ENCODE measurements at places on chromosomes 1 and 21.
A peak's percentile ranks its signal among the peaks of the same experiment; 100 is the strongest.

- no peak for DNase-seq
Observed at GRCh38 chr1:99131546-99131945, 126.9 kb upstream of the PLPPR5 start.

- no peak for DNase-seq
Observed at GRCh38 chr1:27605300-27605766, 1.4 kb upstream of the AHDC1 start.

- DNase-seq = no peak
Observed at GRCh38 chr1:179141592-179142251, 59.9 kb downstream of the TOR3A start.

- peak; percentile 70 for DNase-seq
Observed at GRCh38 chr1:156836041-156836654, 19.5 kb upstream of the SH2D2A start.

DNA sequence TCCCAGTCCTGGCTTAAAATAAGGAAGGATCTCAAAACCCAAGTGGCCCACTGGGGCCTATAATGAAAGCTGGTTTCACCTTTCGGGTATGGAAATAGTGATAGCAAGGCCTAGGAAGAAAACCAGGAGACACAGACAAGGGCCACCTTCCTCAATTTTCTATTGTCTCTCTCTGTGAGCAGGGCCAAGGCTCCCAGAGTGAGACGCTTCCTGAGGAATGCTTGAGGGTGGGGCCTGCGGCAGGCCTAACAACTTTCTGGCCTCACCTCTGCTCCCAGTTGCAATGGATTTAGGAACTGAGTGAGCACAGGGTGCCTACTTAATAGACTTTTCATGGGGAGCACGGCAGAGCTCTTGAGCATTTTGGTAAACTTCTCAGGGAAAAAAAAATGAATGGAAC lies 300.9 kb downstream of the ASTN1 start:
- no peak for DNase-seq

GRCh38 chr1:89203166-89203565 lies 4.4 kb upstream of the GBP4 start:
- DNase-seq = no peak

DNA sequence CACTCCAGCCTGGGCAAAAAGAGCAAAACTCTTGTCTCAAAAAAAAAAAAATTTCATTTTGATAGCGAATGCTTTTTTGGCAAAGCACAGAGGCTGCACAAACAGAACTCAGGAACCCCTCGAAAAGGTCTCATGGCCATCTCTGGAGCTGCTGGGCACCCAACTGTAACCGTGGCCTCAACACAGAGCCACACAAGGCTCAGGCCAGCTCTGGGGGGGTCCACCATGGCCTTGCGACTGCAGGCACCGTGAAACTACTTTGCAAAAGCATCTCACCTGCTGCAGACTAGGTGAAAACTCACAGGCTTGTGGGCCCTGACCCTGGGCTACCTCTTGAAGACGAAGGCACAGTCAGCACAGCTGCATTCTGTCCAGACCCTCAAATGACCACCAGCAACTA lies 16.1 kb upstream of the TMEM240 start:
- DNase-seq = no peak

GRCh38 chr1:243731301-243731891 lies 118.6 kb downstream of the AKT3 start:
- DNase-seq = no peak

DNA sequence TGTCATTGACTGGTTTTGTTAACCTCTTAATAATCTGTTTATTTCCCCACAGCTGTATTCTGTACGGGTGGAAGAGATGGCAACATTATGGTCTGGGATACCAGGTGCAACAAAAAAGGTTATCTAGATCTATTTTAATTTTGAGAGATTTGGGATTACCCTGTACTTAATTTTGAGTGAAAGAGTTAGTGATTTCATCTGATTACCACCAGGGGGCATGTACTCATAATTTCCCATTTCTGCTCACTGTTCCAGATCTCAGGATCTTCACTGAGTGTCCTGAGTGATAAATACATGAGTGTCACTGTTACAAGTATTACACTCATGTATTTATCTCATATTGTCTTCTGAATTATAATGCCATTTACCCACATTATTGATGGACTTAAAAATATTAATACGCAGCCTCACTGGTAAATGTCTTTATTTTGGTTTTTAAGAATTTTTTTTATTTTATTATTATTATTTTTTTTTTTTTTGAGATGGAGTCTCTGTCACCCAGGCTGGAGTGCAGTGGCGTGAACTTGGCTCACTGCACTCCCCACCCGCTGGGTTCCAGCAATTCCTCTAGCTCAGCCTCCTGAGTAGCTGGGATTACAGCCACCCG lies 27.4 kb downstream of the DTL start:
- DNase-seq = no peak

DNA sequence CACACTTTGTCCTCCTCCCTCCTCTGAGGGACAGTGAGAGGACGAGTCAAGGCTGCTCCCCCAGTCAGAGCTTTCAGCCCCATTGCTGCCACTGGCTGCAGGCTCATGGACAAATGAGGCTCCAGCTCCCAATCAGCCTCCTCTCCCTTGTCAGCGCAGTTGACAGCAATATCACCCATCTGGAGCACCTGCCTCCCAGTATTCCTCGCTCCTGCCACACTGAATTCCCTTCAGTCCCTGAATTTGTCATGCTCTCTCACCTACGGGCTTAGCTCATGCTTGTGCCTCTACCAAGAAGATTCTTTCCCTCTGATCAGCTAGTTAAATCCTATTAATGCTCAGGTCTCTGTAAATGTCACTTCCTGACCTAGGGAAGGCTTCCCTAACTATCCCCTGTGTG lies 54.4 kb upstream of the SYT6 start:
- no peak for DNase-seq

DNA sequence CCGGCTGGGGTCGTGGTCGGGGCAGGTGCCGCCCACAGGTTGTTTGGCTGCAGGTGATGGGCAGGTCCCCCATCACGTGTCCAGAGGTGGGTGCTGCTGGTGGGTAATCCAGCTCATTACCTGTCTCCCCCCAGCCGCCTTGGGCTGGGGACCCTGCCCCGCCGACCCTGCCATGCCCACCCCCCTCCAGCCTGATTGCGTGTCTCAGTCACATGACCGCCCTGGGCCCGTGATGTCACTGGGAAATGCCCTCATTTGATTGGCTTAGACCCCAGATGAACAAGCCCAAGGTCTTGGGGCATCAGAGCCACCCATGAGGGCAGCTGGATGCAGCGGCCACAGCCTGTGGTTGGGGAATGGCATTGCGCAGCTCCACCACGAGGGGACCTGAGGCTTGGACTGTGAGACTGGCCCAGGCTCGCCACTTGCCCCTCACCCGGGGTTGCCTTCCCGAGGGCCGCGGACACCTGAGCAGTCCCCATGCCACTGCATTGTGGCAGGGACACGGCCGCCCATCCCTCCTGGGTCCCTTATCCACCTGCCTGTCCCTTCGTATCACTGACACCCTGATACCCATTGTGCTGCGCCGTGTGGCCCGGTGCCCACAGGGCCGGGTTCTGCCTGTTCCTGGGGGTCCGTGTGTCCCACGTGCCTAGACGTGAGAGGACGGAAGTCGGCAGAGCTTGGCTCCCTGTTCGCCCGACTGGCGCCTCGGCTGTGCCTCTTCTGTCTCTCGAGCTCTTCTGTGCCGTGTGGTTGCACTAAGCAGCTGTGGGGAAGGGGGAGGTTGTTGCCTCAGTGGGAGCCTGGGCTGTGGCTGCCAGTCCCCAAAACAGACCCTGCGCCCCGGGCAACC lies 68.0 kb downstream of the FAAP20 start:
- no peak for DNase-seq

GRCh38 chr1:115275216-115275615 lies 62.8 kb downstream of the NGF start:
- no peak for DNase-seq

Measured in T-helper 1 cell (primary cell).